ENCODE measurements at places on chromosomes 13 and 19. TPM values are rescaled to one million over a fixed set of nuclear protein-coding genes. Genes with fewer than 3 reads are reported as not detected.

The LHB gene
- not detected for total RNA-seq

The B3GNT8 gene
- 94.9 TPM for total RNA-seq

The MYH14 gene
- 653 TPM for total RNA-seq

The MRI1 gene
- total RNA-seq = 31.3 TPM

The LHFPL6 gene
- total RNA-seq = 7.0 TPM

The TUBB4A gene
- total RNA-seq = 1.7 TPM

The KLHL1 gene
- total RNA-seq = 0.08 TPM

The ZNF837 gene
- total RNA-seq = 2.5 TPM

The ACP7 gene
- total RNA-seq = not detected

The TLE6 gene
- 2.6 TPM for total RNA-seq
